ENCODE measurements at places on chromosomes 7 and 10. TPM values are rescaled to one million over a fixed set of nuclear protein-coding genes. Genes with fewer than 3 reads are reported as not detected.

DNA sequence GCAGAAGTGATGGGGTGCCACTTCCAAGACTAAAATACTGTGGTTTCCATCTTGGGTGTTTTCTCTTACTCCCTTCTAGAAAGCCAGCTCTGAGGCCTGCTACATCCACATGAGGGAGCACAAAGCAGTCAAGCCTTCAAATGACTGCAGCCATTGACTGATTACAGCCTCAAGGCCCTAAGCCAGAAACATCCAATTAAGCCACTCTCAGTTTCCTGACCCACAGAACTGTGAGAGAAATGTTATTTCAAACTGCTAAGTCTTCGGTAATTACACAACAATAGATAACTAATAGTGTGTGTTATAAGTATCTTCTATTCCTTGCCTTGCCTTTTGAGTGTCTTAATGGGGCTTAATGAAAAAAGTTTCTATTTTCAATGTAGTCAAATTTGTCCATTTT lies 24.8 kb downstream of the BRAF start:
- H3K4me1 ChIP-seq: no peaks in the 10 kb centered on the region
- peak overlapping the region; percentile 40 for H3K27ac ChIP-seq
- peak; percentile 39 for DNase-seq

DNA sequence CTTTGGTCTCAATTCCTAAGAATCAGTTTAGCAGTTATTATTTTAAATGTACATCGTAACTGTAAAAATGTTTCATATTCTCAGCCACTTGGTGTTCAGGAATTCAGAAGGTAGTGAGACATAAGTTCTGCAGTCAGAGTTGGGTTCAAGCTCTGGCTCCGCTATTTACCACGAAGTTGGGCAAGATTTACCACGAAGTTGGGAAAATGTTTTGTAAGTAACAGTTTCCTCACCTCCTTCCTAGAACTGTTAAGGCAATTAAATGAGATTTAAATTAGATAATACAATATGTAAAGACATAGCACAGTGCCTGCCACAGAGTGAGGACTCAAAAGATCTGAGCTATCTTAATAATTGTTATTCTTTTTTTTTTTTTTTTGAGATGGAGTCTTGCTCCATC lies 16.3 kb upstream of the ABLIM1 start:
- H3K4me3 ChIP-seq: no peak overlapping the region
- H3K27ac ChIP-seq: no peak overlapping the region
- peaks cover 4% of the 10 kb centered on the region for H3K4me1 ChIP-seq
- no peaks in the 10 kb centered on the region for H3K36me3 ChIP-seq
- H3K27me3 ChIP-seq: no peaks in the 10 kb centered on the region

DNA sequence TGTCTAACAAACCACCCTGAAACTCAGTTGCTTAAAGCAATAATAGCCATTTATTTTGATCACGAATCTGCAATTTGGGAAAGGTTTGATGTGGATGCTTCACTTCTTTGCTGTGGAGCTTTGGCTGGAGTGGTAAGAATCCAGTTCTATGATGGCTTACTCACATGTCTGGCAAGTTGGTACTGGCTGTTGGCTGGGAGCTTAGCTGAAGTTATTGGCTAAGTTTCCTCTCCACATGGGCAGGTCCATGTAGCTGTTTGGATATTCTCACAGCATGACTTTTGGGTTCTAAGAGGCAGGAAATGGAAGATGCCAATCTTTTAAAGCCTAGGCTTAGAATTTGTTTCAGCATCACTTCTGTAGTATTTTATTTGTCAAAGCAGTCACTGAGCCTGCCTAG lies 277.6 kb upstream of the NRP1 start:
- H3K4me1 ChIP-seq: no peaks in the 10 kb centered on the region
- H3K36me3 ChIP-seq: no peaks in the 10 kb centered on the region
- no peaks in the 10 kb centered on the region for H3K27me3 ChIP-seq
- H3K27ac ChIP-seq: no peak overlapping the region

- H3K27me3 ChIP-seq: no peaks in the 10 kb centered on the region
- H3K4me3 ChIP-seq: no peak overlapping the region
- no peak overlapping the region for H3K27ac ChIP-seq
- no peaks in the 10 kb centered on the region for H3K36me3 ChIP-seq
- H3K4me1 ChIP-seq: no peaks in the 10 kb centered on the region
Measured at GRCh38 chr7:54339073-54339472, 203.1 kb upstream of the VSTM2A start.

DNA sequence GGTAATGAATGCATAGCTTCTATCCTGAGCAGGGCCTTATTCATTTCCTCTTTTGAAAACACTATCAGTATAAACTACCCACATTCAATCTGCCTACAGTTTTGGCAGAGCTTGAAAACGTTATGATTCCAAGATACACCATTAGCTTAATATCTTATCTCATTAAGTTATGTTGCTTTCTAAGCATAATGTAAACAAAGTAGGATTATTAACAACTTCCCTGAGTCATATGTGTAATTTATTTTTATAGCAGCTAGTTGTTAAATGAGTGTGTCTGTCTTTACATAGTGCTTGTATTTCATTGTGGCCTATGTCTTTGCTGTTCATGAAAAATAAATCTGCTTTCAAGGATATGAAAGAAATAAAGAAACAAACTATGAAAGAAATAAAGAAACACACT lies 106.2 kb upstream of the DLX6 start:
- H3K4me3 ChIP-seq: no peak overlapping the region
- no peak for DNase-seq
- H3K36me3 ChIP-seq: no peaks in the 10 kb centered on the region
- H3K4me1 ChIP-seq: no peaks in the 10 kb centered on the region
- H3K27me3 ChIP-seq: no peaks in the 10 kb centered on the region
- H3K27ac ChIP-seq: no peak overlapping the region

DNA sequence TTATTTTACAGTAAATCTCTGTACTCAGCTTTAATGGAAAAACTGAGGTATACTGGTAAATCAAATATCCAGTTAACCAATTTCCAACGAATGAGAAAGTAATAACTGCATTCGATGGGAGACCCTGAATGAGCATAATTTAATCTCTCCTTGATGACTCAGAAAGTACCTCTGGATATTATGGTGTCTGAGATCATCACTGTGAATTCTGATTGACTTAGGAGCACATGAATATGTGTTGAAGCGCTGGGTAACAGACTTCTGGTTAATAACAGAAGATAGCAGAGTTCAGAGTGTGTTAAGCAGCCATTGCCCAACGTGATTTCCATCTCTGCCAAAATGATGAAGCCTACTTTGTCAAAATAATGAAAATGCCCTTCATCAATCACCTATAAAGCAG lies 116.6 kb downstream of the NRP1 start:
- H3K36me3 ChIP-seq: peaks cover 14% of the 10 kb centered on the region
- H3K27ac ChIP-seq: no peak overlapping the region
- no peaks in the 10 kb centered on the region for H3K4me1 ChIP-seq
- no peak overlapping the region for H3K4me3 ChIP-seq

- no peaks in the 10 kb centered on the region for H3K27me3 ChIP-seq
- no peak overlapping the region for H3K27ac ChIP-seq
- DNase-seq: no peak
- no peak overlapping the region for H3K4me3 ChIP-seq
- peaks cover 8% of the 10 kb centered on the region for H3K4me1 ChIP-seq
- peaks cover 13% of the 10 kb centered on the region for H3K36me3 ChIP-seq
Measured at GRCh38 chr7:102073931-102074880, 212.5 kb upstream of the SH2B2 start.

DNA sequence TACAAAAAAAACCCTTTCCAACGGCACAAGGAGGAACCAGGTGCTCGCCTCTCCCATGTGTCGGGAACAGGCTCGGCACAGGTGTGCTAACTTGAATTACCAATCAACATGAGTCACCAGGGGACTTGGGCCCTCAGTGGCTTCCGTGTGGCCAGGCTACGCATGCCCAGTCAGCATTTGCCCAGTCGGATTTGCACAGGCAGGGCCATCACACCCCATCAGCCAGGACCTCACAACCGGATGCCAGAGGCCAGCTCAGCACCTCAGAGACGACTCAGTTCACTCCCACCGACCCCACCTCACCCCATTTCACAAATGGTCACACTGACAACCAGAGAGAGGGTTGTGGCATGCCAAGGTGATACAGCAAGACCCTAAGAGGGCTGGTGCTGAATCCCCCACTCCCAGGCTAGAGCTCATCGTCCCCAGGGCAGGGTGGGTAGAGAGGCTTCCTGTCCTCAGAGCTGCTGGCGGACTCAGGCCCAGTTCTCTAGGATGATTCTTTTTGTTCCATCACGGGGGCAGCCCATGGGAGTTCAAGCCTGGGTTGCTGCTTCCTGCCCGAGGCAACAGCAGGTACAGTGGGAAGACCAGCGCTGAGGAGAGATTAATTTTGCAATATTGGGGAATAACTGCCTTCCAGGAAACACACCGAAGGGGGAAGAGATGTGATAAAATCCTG lies 13.6 kb downstream of the ANXA11 start:
- no peak for DNase-seq
- no peaks in the 10 kb centered on the region for H3K36me3 ChIP-seq
- H3K27ac ChIP-seq: no peak overlapping the region
- no peak overlapping the region for H3K4me3 ChIP-seq
- no peaks in the 10 kb centered on the region for H3K27me3 ChIP-seq

- no peaks in the 10 kb centered on the region for H3K27me3 ChIP-seq
- no peak for DNase-seq
- H3K36me3 ChIP-seq: no peaks in the 10 kb centered on the region
- no peaks in the 10 kb centered on the region for H3K4me1 ChIP-seq
- no peak overlapping the region for H3K4me3 ChIP-seq
Measured at GRCh38 chr7:18352339-18353255, 143.0 kb upstream of the HDAC9 start.

DNA sequence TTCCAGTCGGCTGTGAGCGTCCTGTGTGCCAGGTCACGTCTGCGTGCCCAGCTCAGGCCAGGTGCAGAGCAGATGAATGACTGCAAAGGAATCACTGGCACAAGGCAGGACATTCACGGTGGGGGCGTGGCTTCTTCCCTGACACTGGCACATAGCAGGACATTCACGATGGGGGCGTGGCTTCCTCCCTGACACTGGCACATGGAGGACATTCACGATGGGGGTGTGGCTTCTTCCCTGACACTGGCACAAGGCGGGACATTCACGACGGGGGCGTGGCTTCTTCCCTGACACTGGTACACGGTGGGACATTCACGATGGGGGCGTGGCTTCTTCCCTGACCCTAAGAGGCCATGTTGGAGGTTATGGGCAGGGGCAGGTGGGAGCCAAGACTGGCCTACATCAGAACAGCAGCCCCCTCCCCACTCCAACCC lies 64.3 kb downstream of the MYL10 start:
- H3K4me1 ChIP-seq: peaks cover 18% of the 10 kb centered on the region
- no peak overlapping the region for H3K4me3 ChIP-seq
- H3K27ac ChIP-seq: no peak overlapping the region
- no peaks in the 10 kb centered on the region for H3K36me3 ChIP-seq
- no peaks in the 10 kb centered on the region for H3K27me3 ChIP-seq

DNA sequence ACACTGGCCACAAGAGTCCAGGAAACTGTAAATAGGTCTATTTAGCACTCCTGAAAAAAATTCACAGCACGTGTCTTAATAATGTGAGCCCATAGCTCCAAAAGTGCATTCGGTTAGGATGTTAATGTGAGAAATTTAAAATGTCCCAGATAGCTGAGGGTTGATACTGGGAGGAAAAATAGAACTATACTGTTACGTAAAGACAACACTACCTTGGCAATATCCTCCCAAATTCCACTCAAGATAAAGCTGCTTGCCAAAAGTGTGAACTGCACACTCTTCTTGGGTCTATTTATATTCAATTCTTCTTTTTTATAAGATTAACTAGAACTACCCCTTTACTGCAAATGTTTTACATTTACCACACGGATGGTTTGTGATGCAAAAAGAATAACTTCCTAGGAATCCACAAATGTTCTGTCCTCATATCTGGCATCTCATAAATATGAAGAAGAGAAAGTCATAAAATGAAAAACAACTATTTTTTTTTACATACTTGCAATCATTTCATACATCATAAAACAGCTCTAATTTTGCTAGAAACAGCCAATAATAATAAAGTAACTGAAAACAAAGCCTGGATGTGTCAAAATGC lies 10.4 kb downstream of the RAB11FIP2 start:
- no peak for DNase-seq
- H3K4me3 ChIP-seq: no peak overlapping the region
- no peaks in the 10 kb centered on the region for H3K36me3 ChIP-seq
- H3K27ac ChIP-seq: no peak overlapping the region
- H3K27me3 ChIP-seq: no peaks in the 10 kb centered on the region
- no peaks in the 10 kb centered on the region for H3K4me1 ChIP-seq

- H3K27ac ChIP-seq: no peak overlapping the region
- H3K4me3 ChIP-seq: no peak overlapping the region
- no peak for DNase-seq
- no peaks in the 10 kb centered on the region for H3K36me3 ChIP-seq
Measured at GRCh38 chr7:17444673-17445072, 146.2 kb downstream of the AHR start.

GRCh38 chr7:131933751-131934289 lies 377.4 kb upstream of the PODXL start:
- H3K4me1 ChIP-seq: no peaks in the 10 kb centered on the region
- H3K27ac ChIP-seq: no peak overlapping the region
- H3K4me3 ChIP-seq: no peak overlapping the region
- no peak for DNase-seq

DNA sequence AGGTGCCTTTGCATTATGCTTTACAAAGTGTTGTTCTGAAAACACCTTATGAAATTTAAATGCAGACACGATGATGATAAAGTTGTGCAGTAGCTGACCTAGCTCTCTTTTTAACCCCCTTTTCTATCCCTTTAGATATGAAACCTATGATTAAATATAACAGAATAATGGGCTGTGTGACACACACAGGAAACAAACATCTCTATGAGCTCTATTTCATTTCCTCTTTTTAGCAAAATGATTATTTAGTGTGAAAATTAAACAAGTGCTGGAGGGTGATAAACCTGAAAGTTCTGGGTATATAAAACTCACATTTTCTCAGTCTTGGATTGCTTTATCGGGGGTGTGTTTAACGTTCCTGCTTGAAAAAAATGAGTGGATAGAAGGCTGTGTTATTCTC lies 1310.5 kb upstream of the CELF2 start:
- H3K27ac ChIP-seq: no peak overlapping the region
- no peak for DNase-seq
- no peak overlapping the region for H3K4me3 ChIP-seq

DNA sequence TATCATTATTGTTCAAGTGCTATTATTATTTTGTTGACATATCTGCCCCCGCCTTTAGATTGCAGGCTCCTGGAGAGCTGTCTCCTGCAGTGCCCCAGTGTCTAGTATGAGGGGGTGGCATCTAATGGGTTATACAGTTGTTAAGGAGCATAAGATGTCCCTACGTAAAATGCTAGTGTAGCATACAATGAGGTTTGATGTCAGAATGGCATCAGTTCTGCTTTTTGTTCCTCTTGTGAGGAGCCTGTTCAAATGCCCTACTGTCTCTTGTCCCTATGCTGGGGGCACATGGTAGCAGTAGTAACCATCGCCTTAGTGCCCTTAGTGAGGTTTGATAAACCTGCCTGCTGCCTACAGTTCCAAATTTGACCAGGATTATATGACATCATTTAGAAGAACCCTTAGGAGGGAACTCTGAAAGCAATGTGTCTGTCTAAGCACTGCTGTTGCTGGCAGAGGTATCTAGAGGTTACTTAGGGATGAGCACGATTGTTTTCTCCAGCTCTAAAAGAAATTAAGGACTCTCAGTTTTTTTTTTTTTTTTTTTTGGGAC lies 9.7 kb downstream of the CREM start:
- H3K4me3 ChIP-seq: no peak overlapping the region
- no peak overlapping the region for H3K27ac ChIP-seq
- H3K27me3 ChIP-seq: no peaks in the 10 kb centered on the region
- no peak for DNase-seq
- no peaks in the 10 kb centered on the region for H3K36me3 ChIP-seq

GRCh38 chr7:123143252-123144006 lies 56.3 kb downstream of the SLC13A1 start:
- H3K4me1 ChIP-seq: no peaks in the 10 kb centered on the region
- H3K36me3 ChIP-seq: no peaks in the 10 kb centered on the region
- no peak overlapping the region for H3K27ac ChIP-seq
- no peaks in the 10 kb centered on the region for H3K27me3 ChIP-seq
- DNase-seq: no peak
- no peak overlapping the region for H3K4me3 ChIP-seq

POLL gene
- total RNA-seq: 14.7 TPM

TAX1BP1 gene
- total RNA-seq: 98.5 TPM

HTR5A gene
- total RNA-seq: 3.4 TPM

STK31 gene
- total RNA-seq: 0.83 TPM

Data from spinal cord (tissue), 10 donors.